ENCODE measurements at places on chromosomes 12 and 14.

DNA sequence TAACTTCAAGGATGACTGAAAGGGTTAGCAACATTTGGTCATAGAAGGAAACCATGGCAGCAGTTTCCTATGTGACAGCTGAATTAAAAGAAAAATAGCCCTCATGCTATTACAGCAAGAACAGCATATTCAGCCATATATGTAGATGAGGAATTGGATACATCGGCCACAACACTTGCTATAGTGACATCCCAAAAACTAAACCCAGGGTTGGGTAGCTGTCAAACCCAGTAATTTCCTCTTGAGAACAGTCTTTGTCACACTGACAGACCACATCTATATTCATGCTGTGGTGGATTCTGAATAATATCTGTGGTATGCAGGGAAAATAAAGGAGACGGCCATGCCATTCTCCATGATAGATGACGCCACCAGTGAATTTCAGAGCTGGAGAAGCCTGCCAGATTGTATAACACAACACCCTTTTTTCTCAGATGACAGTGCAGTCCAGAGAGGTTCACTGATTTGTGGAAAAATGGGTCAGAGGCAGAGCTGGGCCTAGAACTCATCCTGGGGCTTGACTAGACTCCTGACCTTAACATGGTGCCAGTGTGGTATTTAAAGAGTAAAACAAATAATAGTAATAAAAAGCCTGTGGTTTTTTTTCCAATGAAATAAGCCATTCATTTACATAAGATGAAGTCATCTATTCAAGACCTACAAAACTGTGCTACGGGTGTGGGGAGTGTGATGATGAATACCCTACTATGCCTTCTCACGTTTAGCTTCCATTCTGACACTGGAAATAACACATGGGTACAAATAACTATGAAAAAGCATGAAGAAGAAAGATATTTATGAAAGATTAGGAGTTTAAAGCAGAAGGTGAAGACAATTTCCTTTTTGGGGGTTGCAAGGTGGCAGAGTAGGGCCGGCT is 32.3 kb downstream of the EFCAB11 start:
- DNase-seq = peak; percentile 76

GRCh38 chr12:79522257-79522988 is 168.3 kb downstream of the PAWR start:
- DNase-seq = no peak

DNA sequence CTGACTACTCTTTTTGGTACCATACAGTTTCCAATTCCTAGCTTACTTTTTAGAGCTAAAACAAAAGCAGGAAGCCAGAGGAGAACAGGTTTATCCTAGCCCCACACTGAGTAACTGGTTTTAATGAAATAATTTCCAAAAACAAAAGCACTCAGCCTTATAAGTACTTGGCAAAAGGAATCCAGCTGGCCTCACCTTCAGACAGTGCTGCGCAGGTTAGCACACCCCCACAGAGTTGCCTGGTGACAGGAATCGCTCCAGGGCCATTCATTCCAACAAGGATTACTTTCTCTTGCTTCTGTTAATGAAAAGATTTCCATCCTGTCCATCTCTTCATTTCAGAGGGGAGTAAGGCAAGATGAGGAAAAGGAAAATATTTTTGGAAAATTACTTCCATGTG is 84.6 kb downstream of the SCFD1 start:
- no peak for DNase-seq

DNA sequence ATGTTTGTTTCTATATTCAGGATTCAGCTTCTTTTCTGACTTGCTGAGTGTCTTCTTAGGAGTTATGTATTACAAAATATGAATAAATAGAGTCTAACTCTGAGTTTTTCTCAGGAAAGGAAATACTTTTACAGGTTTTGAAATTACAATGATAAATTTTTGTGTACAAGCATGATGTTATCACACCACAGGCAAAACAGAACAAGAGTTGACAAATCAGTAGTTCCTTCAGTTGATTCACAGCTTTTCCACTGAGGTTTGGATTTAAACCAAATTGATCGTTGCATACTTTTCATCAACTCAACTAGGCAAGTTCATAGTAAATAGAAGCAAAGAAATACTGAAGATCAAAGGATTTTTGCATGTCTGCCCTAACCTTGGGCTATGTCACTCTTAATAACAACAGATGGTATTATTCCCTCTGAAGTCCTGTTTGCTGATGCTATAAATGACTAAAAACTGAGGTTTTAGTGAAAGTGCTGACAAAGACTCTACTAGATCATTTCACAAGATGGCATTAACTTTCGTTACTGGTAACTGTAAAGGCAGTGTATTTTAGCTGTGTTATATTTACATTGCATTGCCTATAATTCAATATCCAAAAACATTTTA is 520.2 kb downstream of the FLRT2 start:
- no peak for DNase-seq

GRCh38 chr14:67977434-67978034 is 158.0 kb downstream of the RAD51B start:
- DNase-seq = no peak

DNA sequence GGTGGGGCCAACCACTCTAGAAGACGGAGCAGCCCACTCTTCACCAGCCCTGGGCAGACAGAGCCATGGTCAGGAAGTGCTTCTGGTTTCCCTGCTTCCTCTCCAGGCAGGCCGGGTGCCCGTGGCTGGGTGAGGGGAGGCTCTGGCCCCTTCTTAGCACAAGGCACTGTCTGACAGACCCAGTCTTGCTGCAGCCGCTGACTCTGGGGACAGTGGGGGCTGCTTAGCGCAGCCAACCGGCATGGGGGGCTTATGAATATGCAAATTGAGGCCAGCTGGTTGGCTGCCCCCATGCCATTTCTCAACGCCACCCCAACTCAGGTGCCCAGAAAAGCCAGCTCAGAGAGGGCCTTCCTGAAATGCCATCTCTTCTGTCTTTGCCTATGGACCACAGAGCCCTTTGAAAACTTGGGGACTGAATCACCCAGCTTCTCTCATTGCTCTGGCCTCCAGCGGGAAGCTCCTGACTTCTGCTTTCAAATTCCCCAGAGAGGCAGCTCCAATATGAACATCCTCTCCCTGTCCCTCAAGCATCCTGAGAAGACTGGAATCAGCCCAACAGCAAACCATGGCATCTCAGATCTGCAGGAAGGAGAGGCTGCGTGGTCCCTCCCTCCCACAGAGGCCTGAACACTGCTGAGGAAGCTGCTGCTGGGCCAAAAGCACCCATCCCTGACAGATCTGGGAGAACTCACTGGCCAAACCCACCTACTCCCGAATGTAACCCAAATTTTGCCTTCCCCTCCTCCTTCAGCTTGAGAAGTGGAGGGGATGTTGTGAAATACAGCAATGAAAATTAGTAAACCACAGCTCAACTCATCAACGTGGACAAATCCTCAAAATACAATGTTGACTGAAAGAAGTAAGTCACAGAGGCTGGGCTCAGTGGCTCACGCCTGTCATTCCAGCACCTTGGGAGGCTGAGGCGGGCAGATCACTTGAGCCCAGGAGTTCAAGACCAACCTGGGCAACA is at the start of gene PROX2:
PROX2 (minus strand) TSS at position 205 of the 973 bp plus-strand sequence. CDS start 12,311 bp downstream, outside the sequence.
- DNase-seq = no peak

DNA sequence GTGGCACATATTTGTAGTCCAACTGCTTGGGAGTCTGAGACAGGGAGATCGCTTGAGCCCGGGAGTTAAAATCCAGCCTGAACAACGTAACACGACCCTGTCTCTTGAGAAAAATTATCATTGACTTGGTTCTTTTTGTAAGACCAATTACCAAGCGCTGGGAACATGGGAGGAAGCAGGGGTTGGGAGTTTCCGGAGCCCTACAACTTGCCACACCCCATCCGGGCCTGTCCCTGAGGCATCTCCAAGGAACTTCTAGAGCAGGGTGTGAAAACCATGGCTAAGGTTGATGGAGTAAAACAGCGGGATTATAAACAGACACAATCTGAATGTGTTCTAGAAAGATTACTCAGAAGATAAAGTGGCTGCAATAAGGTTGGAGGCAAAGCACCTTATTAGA is 10.3 kb downstream of the PLXNC1 start:
- DNase-seq = no peak

- peak; percentile 14 for DNase-seq
Measured at GRCh38 chr14:88005050-88005481, at the start of gene GPR65. Gene GPR65, plus strand, starts transcription at chr14:88005135. Its CDS starts 5,713 bp downstream, at chr14:88010848.

DNA sequence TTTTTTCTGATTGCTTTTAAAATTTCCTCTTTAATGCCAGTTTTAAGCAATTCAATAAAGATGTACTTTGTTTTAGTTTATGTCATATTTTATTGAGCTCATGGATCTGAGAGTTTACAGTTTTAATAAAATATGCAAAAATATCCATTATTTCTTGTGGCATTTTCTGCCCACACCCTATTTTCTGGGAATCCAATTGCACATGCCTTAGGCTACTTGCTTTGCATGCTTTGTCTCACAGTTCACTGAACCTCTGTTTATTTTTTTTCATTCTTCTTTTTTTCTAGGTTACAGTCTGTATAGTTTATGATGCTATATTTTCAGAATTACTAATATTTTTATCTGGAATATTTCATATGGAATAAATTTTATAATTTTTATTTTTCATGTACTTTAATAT is 1258.0 kb downstream of the FSCB start:
- no peak for DNase-seq

- peak; percentile 77 for DNase-seq
Measured at GRCh38 chr14:75979071-75979571, 2.7 kb downstream of the TGFB3 start.

- no peak for DNase-seq
Measured at GRCh38 chr14:78254911-78255461, 84.8 kb downstream of the NRXN3 start.

GRCh38 chr12:131720921-131721320 is 10.0 kb downstream of the SFSWAP start:
- DNase-seq = no peak

- DNase-seq = no peak
Measured at GRCh38 chr14:55316564-55316963, 45.3 kb downstream of the FBXO34 start.

DNA sequence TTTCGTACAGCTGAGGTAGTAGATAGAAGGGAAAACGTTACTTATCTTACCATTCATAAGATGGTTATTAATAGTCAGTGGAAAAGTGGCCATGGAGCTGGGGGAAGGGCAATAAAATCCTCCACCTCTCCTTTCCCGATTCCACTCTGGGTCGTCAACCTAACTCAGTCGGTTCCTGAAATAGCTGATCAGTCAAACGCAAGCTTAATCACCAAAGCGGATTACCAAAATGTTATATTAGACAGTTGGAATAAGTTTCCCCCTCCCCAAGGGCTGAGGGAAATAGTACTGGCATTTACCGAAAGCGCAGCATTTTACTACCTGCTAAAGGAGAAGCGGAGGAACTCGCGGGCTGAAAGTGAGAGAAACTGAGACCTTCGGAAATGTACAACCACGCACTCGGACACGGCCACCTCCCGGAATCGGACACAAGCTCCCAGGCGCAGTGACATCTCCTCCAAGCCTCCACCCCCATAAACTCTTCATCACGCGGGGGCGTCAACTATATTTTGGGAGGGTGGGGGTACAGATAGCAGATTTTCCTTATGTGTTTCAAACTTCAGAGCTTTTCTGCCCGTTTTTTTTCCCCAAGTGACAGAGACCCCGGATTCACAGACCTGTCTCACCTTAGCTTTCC is 1.2 kb downstream of the PPM1H start:
- DNase-seq = peak; percentile 22

- no peak for DNase-seq
Measured at GRCh38 chr12:124498275-124499189, 68.9 kb downstream of the NCOR2 start.

DNA sequence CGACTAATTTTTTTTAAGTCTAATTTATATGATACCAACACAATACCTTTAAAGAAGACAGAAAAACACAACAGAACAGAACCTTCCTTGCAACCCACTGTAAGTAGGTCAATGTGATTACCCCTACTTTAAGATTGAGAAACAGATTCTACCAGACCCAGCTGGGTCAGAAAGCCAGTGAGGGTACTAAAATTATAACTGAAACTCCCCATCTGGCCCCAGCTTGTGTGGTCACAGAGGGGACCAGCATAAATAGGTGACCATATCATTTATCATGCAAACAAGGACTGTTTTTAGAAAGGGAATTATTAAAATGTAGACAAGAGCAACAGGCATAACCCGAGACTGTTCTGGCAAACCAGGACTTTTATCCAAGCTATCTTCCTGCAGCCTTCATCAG is 30.1 kb upstream of the FRMD6 start:
- DNase-seq = no peak

DNA sequence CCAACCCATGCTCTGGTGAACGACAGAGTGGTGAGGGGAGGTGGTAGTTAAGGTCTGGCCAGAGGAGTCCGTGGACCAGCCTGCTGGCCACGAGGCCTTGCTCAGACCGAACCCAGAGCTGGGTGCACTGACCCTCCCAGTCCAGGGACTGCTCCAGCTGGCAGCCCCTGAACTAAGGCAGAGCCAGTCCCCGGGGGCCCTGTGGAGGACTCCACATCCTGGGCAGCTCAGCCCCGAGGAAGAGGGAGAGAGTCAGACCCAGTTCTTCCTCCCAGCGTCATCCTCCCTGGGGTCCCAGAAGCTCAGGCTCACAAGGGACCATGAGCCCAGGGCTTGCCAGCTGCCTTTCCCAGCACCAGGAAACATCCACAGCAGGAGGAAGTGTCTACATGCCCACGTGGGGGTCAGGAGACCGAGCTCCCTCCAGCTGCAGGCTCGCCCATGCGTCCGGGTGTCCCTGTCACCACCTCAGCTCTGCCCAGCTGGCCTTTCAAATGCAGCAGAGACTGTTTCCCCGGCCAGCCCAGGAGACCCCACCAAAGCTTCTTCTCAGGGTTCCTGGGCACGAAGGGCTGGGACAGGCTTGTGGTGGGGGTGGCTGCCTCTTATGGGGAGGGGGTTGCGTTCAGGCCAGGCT is 194.4 kb downstream of the KIF26A start:
- DNase-seq = no peak

GRCh38 chr12:108273217-108273616 is 65.9 kb downstream of the CMKLR1 start:
- DNase-seq = no peak

All from AG20443 (cell line).